ENCODE measurements at places on chromosomes 13 and 19.

- peak; percentile 90 for ATAC-seq
Measured at GRCh38 chr19:1825909-1826556, 14.0 kb upstream of the ATP8B3 start.

DNA sequence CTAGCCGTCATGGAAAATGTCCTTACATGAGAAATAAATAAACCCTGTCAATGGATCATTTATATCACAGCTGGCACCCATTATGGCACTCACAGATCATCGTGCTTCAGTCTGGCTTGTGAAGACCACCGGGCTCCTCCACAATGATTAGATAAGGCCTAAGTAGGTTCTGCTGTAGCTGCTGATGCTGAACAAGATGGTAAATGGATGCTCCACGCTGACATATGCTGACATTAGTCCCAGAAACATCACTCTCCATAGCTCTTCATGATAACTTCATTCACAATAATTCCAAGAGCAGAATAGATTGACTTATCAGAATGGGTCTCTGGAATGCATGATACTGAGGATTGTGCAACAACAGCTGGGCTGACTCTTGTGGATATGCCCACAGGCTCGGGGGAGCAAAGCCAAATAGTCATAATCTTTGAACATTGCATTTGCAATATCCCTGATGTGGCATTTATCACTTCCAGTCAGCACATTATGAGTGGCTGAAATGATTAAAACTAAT, 63.8 kb upstream of the RXFP2 start:
- no peak for ATAC-seq

GRCh38 chr19:18491995-18492953, 29.6 kb downstream of the ELL start:
- no peak for ATAC-seq

GRCh38 chr19:17346109-17346671, 8.8 kb downstream of the GTPBP3 start:
- ATAC-seq, result peak; percentile 95

GRCh38 chr19:53161123-53161522, 2.3 kb upstream of the ZNF347 start:
- no peak for ATAC-seq

DNA sequence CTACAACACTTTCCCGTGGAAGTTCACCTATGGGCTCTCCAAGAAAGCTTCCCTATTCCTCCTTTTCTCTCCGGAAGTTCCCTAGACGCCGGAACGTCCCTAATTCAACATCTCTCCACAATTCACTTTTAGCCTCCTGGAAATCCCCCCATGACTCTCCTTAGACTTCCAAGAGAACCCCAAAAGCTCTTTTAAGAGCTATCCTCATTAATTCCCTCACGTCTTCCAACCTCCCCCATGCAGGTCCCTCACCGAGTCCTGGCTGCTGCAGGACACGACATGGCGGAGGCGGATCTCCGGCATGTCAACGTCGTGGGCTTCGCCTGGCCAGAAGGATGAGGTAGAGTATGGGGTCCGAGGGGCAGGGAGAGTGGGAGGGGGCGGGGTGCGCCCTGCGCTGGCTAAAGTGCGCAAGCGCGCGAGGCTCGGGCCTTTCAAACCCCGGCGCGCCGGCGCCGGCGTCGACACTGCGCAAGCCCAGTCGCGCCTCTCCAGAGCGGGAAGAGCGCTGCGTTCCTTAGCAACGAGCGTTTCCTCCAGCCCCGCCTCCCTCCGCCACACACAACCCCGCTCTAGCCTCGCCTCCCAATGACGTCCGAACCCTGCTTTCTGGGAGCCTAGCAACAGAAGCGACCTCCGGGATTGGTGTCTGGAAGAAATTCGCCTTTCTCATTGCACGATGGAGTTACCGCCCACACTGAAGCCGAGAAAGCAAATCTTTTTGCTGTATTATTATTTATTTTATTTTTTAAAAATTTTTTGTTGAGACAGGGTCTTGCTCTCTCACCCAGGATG, at the start of the genes PINLYP and XRCC1:
TSS of gene PINLYP (plus strand) at position 646 of the 795 bp plus-strand sequence. CDS start 1,391 bp downstream, outside the sequence.
TSS of gene XRCC1 (minus strand) at position 372 of the 795 bp plus-strand sequence. CDS start at position 303, 69 bp downstream.
- ATAC-seq, result peak; percentile 97

DNA sequence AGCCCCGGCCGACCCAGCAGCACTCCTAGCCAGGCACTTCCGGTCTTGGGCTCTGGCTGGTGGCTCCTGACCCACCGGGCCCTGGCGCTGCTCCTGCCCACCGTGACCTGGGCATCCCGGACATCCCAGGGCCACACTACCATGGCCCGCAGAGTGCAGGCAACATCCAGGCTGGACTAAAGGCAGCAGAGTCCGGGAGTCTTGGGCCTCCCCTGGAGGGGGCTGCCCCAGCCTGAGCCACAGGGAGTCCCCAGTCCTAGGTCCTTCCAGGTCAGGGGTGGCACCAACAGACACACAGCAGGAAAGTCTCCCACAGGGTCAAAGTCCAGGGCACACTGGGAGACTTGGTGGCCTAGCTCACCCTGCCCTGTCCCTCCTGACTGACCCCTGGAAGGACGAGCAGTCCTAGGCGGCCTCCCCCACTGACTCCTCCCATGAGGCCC, 10.8 kb downstream of the LSM4 start:
- ATAC-seq, result no peak

GRCh38 chr19:1252221-1252820, 3.9 kb downstream of the MIDN start:
- peak; percentile 25 for ATAC-seq

DNA sequence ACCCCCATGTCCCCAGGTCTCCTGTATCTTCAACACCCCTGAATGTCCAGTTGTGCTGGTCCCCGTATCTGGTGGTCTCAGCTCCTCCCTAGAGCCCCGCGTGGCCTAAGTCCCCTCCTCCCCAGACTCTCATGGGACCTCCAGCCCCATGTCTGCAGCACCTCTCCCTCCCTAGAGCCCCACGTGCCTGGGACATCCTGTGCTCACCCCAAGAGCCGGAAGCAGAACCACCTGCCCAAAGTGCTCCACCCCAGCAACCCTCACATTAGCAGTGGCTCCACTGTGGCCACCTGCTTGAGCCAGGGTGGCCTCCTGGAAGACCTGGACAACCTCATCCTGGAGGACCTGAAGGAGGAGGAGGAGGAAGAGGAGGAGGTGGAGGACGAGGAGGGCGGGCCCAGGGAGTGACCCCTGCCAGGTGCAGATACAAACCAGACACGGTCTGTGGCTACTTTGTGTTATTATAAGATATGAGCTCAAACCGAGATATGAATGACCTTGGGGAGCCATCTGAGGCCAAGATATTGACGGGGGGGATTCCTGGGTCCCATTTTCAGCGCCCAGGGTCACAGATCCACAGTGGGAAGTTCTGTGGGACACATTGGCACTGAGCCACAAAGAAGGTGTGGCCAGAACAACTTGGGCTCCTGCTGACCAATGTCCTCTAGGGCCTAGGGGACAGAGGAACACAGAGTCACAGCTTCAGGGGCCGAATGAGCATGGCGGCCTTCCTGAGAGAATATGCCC, 6.0 kb downstream of the SHFL start:
- no peak for ATAC-seq

- ATAC-seq, result no peak
Measured at GRCh38 chr13:20272104-20272503, 40.0 kb upstream of the GJB6 start.

- ATAC-seq, result no peak
Measured at GRCh38 chr19:38033658-38034491, 126.9 kb downstream of the SIPA1L3 start.

GRCh38 chr19:488505-489417, 7.5 kb upstream of the MADCAM1 start:
- ATAC-seq, result peak; percentile 95

DNA sequence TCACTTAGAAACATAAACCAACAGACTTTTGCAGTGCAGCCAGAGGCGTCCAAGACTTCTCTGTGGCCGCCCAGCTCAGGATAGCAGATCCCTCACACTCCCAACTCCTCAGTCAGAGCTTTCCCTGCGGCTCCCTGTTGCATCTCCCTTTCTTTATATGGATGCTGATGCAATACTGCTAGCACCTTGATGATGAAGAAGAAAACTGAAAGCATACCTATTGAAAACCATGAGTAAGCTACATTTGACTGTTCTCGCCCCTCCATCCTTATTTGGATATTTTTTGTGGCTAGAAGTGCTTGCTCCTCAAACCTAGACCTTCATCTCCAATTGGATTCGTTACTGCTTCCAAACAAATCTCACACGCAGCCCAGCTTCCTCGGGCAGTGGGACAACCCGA, 57.3 kb upstream of the UBL3 start:
- no peak for ATAC-seq

GRCh38 chr19:38511074-38511708, 77.7 kb downstream of the RYR1 start:
- ATAC-seq, result no peak

DNA sequence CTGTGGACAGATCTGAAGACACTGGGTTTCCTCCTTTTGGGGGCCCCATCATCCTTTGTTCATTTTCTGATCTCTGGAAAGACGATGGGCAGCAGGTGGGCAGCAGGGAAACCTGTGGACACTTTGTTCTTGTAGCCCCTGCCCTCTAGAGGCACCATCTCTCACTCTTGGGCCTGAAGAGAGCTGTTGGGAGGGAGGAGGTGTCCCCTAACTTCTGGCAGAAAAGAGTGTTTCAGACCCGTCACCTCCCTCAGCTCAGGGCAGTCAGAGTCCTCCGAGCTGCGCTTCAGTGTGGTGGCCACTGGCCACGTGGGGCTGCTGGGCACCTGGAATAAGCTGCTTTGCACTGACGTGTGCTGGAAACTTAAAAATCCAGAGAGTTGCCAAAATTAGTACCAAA, 26.9 kb upstream of the RNF17 start:
- ATAC-seq, result no peak

- ATAC-seq, result no peak
Measured at GRCh38 chr19:13077240-13077639, 25.4 kb downstream of the LYL1 start.

DNA sequence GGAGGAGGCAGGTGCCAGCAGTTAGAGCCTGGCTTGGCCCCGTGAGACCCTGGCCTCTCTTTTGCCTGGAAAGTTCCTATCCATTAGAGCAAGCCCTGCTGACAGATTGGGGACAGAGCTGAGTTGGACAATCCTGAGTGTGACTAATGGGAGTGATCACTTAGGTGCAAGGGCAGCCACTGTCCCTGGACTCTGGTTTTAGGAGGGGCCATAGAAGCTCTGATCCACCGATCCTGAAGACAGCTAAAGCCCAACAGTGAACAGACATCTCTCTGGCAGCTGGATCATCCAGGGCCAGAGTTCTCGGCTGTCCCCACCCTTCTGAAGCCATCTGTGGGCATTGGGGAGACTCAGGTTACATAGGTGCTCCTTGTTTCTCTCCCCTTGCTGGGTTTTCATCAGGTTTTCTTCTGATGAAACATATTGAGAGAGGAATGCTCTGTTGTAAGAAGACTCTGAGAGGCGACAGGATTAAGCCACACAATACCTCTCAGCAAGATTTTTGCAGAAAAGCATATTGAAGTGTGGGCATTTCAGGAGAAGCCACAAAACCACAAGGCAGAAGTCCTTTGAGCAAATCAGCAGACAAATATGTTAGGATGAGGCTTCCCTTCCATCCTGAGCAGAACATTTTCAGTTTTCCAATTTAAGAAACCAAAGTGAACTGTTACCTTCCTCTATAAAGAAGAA, 288.0 kb upstream of the MAB21L1 start:
- ATAC-seq, result no peak

DNA sequence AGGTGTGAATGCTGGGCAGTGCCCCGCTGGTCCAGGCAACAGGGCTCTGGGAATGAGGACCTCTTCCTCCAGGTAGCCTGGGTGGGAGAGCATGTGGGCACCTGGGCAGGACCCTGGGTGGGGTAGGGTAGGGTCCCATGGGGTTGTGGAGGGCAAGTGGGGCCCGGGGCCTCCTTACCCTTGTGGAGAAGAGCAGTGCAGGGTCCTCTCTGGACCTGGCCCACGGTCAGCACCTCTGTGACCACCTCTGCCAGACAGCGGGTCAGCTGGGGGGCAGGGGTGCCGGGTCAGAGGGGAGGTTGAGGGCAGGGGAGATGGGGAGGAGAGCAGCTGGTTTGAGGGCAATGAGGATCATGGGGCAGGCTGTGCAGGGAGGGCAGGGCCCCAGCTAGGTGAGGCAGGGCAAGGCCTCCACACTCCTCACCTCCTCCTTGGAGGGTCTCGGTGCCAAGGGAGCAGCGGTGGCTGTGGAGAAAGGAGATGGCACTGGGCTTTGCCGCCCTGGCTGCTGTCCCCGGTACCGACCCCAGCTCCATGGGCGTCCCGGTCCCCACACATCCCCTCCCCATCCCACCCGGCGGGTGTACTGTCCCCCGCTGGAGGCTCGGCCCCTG, 491 bp downstream of the CCER2 start:
- no peak for ATAC-seq

DNA sequence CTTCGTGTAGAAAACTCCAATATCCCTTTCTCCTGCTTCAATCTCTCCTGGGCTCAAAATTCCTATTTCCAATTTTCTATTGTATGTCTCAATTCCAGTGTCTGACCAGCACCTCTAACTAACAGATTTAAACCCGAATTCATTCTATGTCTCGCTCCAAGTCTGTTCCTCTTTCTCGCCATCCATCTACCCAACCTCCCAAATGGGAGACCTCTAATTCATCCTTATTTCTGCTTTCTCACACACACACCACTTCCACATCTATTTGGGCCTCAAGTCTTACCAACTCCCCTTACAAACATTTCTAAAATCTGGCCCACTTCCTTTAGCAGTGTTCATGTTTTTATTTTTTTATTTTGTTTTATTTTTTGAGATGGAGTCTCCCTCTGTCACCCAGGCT, 53.3 kb downstream of the MBD3L2B start:
- no peak for ATAC-seq

GRCh38 chr13:34678154-34678553, 263.9 kb upstream of the NBEA start:
- peak; percentile 68 for ATAC-seq

DNA sequence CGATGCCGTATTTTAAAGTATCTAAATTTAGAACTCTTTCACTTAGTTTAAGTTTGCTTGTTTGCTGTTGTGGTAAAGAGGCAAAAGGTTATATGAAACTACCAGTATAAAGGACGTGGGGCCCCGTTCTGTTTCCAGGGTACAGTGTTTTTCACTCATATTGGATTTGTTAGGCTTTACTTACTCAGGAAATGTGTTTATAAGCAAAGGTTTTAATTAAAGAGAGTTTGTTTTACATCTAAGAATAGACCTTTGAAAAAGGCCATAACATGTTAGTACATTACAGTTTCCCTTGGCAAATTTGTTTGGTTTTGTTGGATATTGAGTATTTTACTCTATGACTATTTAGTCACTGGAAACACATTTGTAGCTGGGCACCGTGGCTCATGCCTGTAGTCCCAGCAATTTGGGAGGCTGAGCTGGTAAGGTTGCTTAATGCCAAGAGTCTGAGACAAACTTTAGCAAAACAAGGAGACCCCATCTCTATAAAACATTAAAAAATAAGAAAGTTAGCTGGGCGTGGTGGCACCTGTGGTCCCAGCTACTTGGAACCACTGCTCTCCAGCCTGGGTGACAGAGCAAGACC, 7.1 kb downstream of the DGKH start:
- ATAC-seq, result no peak

DNA sequence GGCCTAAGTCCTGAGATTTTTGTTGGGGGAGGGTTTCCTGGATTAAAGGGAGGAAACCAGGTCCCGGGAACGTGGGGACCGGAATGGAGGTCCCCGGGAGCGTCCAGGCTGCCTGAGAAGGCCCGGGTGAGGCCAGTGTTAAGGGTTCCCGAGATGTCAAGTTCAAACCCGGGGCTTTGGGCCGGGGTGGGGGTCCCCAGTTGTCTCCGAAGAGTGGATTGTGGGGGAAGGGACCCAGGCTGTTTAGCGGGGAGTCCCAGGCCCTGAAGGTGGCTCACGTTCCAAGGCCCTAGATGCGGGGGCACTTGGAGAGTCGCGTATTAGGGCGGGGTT, 262 bp downstream of the COX7A1 start:
- no peak for ATAC-seq
